ENCODE measurements at places on chromosomes 3 and 15.

GRCh38 chr3:73706771-73707170, 82.0 kb upstream of the PDZRN3 start:
- no peaks in the 10 kb centered on the region for H3K36me3 ChIP-seq
- peaks cover 9% of the 10 kb centered on the region for H3K4me1 ChIP-seq
- no peak overlapping the region for H3K4me3 ChIP-seq
- no peak for DNase-seq
- H3K27me3 ChIP-seq = no peaks in the 10 kb centered on the region
- H3K27ac ChIP-seq = no peak overlapping the region

DNA sequence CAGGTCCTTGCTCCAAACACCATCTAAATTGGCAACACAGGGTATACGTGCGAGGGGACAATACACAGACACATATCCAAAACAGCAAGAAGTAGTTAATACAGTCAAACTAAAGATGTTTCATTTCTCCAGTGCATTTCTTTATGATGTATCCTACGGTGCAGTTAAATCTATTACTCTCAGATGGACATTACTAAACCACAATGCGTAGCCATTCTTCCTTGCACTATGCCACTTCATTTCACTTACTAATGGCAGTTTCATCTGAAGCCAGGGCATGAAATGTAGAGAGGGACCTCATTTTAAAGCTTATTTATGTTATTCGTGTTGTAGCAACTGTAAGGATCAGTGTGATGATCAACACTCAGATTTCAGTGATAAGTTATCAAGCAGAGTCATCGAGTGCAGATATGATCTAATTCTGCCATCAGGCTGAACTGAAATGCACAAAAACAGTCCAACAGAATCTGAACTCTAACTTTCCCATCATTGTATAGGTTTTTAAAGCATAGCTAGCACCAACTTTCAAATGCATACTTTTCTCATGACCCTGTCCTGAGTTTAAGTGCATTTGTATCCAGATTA, 14.5 kb downstream of the TNIK start:
- H3K27me3 ChIP-seq = no peaks in the 10 kb centered on the region
- peaks cover 8% of the 10 kb centered on the region for H3K4me1 ChIP-seq
- no peaks in the 10 kb centered on the region for H3K36me3 ChIP-seq
- no peak overlapping the region for H3K4me3 ChIP-seq
- no peak for DNase-seq

DNA sequence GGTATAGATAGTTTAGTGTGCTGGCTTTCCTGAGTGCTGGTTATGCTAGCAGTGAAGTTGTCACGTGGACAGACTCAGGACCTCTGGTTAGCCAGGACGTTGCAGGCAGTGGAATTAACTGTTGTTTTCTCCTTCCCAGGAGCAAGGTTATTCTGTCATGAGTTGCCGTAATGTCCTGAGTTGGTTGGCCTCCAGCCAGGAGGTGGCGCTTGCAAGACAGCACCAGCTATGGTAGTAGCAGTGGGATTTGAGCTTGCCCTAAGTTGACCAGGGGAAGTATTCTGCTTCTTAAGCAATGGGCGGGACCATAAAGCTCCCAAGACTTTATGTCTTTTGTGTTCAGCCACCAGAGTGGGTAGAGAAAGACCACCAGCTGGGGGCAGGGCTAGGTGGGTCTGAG, 240.7 kb upstream of the DNAJC19 start:
- no peak for DNase-seq
- no peaks in the 10 kb centered on the region for H3K4me1 ChIP-seq
- no peak overlapping the region for H3K4me3 ChIP-seq

DNA sequence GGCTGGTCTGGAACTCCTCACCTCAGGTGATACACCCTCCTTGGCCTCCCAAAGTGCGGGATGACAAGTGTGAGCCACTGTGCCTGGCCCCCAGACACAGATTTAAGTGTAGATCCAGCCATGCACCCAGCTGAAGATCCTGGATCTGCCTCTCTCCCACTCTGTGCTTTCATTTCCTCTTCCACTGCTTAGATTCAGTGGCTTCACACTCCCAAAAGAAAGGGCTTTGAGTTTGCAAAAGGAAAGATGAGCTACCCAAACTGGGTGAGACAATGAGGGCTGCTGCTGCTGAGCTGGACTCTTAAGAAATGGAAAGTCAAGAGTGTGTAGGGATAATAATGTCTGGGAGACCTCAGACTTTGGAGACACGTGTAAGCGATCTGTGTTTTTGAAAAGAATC, 45.5 kb downstream of the ISG20 start:
- H3K27ac ChIP-seq = no peak overlapping the region
- H3K36me3 ChIP-seq = no peaks in the 10 kb centered on the region
- no peak for DNase-seq
- no peaks in the 10 kb centered on the region for H3K27me3 ChIP-seq
